ENCODE measurements at places on chromosomes 2 and 18. TPM values are rescaled to one million over a fixed set of nuclear protein-coding genes. Genes with fewer than 3 reads are reported as not detected.

TMEM17 gene
- total RNA-seq, result 1.7 TPM

REG3A gene
- not detected for total RNA-seq

TLX2 gene
- total RNA-seq, result not detected

FBXO48 gene
- total RNA-seq, result 1.6 TPM

CDK15 gene
- not detected for total RNA-seq

PHLPP1 gene
- total RNA-seq, result 47.3 TPM

FKBP1B gene
- total RNA-seq, result 31.1 TPM

ITGB6 gene
- total RNA-seq, result not detected

C2orf72 gene
- 5.4 TPM for total RNA-seq

TMEM178A gene
- total RNA-seq, result 4.8 TPM

GRCh38 chr2:238597638-238598528 lies 171.2 kb downstream of the ASB1 start:
- no peak overlapping the region for H3K27ac ChIP-seq
- peaks cover 3% of the 10 kb centered on the region for H3K4me1 ChIP-seq
- H3K4me3 ChIP-seq, result no peak overlapping the region
- H3K27me3 ChIP-seq, result peaks cover 2% of the 10 kb centered on the region

- peaks cover 5% of the 10 kb centered on the region for H3K27me3 ChIP-seq
- H3K4me3 ChIP-seq, result no peak overlapping the region
- no peak for DNase-seq
- H3K27ac ChIP-seq, result no peak overlapping the region
- no peaks in the 10 kb centered on the region for H3K36me3 ChIP-seq
- H3K4me1 ChIP-seq, result peaks cover 37% of the 10 kb centered on the region
Measured at GRCh38 chr2:172464400-172465129, 37.2 kb downstream of the ITGA6 start.

DNA sequence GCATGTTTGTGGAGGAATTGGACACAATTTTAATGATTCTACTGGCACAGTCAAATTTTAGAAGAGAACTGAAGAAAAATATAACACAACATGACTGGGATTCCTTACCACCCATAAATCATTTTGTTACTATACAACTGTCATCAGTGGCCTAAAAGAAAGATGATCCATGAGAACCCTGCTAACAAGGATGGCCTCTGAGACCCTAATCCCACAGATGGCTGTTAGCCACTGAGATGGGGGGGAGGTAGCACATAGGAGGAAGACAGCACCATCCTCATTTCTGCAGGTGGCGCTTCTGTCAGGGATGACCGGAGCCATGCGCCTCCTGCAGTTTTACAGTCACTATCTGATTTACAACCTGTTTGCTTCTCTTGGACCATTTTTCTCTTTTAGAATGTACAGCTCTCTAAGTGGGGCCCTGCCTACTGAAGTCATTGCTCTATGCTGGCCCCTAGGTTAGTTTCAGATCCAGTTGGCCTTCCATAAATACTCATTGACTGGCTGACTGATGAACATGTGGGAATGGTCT lies 279.8 kb downstream of the NAPG start:
- no peak overlapping the region for H3K27ac ChIP-seq
- H3K27me3 ChIP-seq, result no peaks in the 10 kb centered on the region
- no peak overlapping the region for H3K4me3 ChIP-seq
- no peaks in the 10 kb centered on the region for H3K4me1 ChIP-seq

DNA sequence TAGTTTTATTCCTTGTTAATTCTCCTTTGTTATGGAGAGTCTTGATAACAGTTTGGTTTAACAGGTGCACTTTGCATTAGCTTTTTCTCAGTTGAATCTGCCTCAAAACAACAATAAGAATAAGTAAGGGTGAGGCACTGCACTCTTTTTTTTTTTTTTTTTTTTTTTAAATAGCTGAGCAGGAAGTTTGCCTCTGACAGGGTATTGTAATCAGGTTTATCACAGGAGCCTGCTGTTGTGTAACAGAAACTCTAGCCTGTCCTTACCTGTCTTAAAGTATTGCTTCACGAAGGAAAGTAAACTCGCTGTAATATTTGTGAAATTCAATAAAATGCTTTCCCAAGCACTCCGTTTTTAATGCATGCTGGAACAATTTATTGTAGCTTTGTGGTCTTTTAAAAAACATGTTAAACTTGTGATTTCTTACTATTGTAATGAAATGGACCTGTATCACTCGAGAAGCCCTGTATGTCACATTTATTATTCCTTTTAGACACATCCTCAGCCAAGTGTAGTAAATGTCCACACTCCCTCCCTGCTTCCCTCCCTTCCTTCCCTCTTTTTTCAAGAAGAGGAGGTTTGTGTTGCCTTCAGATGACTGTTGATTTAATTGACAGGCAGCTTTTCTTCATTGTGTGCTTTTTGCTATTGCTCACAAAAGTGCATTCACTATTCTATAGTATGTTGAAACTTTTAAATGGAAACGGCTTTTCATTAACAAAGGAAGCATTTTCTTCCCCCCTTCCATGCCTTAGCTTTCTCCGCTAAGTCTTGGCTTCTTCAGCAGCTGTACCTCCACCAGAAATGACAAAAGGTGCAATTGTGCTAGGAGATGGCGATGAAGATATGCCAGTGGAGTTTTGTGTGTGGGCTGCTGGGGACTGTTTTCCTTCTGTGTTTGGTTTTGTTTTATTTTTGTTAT lies 52.7 kb downstream of the TAF1B start:
- no peak for DNase-seq
- peaks cover 22% of the 10 kb centered on the region for H3K4me1 ChIP-seq
- H3K27ac ChIP-seq, result peak overlapping the region; percentile 22
- no peaks in the 10 kb centered on the region for H3K27me3 ChIP-seq
- no peak overlapping the region for H3K4me3 ChIP-seq
- H3K36me3 ChIP-seq, result no peaks in the 10 kb centered on the region

GRCh38 chr18:48831113-48831759 lies 119.5 kb downstream of the SMAD7 start:
- H3K27me3 ChIP-seq, result peaks cover 4% of the 10 kb centered on the region
- no peak overlapping the region for H3K27ac ChIP-seq
- no peaks in the 10 kb centered on the region for H3K36me3 ChIP-seq
- DNase-seq, result no peak
- peaks cover 64% of the 10 kb centered on the region for H3K4me1 ChIP-seq
- H3K4me3 ChIP-seq, result no peak overlapping the region

DNA sequence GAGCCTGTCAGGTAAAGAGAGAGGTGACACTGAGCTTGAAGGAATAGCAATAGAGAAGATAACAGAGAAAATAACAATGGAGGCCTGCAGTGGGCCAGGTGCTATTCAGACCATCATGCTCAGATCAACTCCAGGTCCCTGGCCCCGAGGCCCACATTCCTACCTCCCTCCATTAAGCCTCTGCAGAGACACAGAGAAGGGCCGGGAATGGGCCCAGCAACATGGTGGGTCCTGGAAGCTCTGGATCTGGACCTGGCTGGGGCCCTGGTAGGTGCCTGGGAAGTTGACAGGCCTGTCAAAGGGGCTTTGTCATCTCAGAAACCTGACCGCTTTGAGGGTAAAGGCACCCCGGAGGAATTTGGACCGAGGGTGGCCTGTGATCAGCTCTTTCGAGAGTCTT lies 159.7 kb upstream of the GLI2 start:
- peaks cover 17% of the 10 kb centered on the region for H3K27me3 ChIP-seq
- no peak overlapping the region for H3K4me3 ChIP-seq
- H3K27ac ChIP-seq, result peak overlapping the region; percentile 61
- H3K36me3 ChIP-seq, result peaks cover 6% of the 10 kb centered on the region
- DNase-seq, result no peak

DNA sequence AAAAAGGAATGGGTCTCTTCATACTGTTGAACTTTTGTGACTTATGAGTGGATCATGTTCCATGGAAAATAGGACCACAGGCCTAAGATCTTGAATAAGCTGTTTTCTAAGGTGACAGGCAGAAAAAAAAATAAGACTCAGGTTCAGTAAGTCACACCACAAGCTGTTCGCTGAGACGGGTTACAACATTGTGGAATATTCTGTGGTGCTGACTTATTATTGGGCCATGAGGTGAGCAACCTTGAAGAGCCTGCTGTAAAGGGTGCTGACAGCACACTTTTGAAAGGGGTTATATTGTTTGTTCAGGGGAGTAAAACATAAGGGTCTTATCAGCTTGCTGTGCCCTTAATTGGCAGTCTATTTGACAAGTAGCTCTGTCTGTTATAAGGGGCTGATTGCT lies 439.8 kb upstream of the SLC14A2 start:
- H3K4me1 ChIP-seq, result no peaks in the 10 kb centered on the region
- no peak for DNase-seq

DNA sequence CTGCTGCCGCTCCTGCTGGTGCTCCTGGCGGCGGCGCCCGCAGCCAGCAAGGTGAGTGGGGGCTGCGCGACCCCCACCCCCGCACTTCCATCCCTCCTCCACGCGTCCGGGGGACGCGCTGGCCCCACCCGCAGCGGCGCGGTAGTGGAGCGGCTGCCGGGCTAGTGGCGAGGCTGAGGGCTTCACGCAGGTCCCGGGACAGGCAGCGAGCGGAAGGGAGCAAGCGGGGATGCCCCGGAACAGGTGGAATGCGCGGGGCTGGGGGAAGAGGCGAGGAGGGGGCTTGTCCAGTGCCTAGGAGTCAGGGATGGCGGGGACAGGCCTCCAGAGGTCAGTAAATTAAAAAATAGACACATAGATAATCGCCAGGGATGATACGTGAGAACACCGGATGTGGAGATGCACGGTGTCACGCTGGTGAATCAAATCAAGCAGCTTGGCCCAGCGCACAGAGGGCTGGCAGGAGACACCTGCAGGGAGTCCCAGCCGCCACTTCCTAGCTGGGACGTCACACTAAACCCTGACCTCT lies 403 bp downstream of the COL4A3 start:
- peak overlapping the region; percentile 61 for H3K4me3 ChIP-seq
- H3K27me3 ChIP-seq, result peaks cover 17% of the 10 kb centered on the region
- no peak overlapping the region for H3K27ac ChIP-seq
- no peaks in the 10 kb centered on the region for H3K36me3 ChIP-seq

DNA sequence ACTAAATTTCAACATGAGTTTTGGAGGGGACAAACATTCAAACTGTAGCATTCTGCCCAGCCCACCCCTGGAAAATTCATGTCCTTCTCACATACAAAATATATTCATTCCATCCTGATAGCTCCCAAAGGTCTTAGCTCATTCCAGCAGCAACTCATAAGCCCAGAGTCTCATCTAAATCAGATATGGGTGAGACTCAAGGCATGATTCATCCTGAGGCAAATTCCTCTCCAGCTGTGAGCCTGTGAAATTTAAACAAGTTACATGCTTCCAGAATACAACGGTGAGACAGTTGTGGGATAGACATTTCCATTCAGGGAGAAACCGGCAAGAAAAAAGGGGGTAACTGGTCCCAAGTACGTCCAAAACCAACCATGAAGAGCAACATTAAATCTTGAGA lies 43.5 kb upstream of the FAHD2A start:
- no peaks in the 10 kb centered on the region for H3K4me1 ChIP-seq
- H3K4me3 ChIP-seq, result no peak overlapping the region
- no peak overlapping the region for H3K27ac ChIP-seq
- no peak for DNase-seq
- peaks cover 8% of the 10 kb centered on the region for H3K27me3 ChIP-seq

DNA sequence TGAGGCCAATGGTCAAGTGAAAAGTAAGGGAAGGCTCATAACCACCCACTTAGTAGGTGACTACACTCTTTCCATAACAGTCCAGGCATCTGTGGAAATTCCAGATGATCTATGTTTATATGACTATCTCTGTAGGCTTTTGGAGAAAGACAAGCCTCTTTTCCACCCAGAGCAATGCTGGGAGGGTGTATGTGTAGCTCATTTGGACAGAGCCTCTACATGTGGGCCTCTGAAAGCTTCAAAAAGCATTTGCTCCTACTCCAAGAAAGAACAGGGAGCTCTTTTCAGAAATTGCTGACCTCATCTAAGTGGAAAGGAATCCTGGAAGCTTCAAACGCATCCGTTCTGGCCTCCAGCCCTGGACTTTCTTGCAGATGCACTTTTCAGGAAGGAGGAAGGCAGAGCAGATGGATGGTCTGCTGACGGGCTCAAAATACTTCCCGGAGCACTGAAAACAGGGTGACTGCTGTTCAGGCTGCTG lies 308.7 kb downstream of the LRATD1 start:
- no peak overlapping the region for H3K27ac ChIP-seq
- no peak for DNase-seq
- H3K4me1 ChIP-seq, result no peaks in the 10 kb centered on the region
- peaks cover 5% of the 10 kb centered on the region for H3K36me3 ChIP-seq
- no peak overlapping the region for H3K4me3 ChIP-seq
- no peaks in the 10 kb centered on the region for H3K27me3 ChIP-seq

GRCh38 chr2:162967147-162967546 lies 128.6 kb upstream of the KCNH7 start:
- DNase-seq, result no peak
- no peaks in the 10 kb centered on the region for H3K36me3 ChIP-seq
- H3K27ac ChIP-seq, result no peak overlapping the region
- no peaks in the 10 kb centered on the region for H3K4me1 ChIP-seq

DNA sequence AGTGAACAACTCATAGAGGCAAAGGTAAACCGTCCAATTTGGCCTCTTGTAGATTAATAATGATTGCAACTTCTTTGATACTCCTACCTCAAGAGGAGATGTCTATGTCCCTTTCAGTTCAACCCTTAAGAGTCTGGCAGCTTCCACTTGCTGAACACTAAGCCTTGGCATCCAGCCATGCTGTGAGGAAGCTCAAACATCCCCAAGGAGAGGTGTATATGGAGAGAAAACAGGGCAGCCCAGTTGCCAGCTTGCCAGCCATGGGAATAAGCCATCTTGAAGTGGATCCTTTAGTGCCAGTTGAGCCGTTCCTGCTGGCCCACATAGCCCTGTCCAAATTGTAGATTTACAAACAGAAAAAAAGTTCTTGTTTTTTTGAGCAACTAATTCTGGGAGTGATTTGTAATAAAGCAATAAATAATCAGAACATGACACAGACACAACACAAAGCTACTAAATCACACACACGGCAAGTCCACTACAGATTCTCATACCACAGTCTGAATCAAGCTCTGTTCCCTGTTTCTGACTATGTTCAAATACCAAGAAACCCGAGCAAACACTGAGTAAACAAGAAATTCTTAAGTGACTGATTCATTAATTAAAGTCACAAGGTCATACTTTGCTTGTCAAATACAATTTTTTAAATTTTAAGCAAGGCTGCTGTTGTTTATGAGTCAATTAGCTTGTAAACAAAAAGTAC lies 96.1 kb downstream of the PID1 start:
- no peaks in the 10 kb centered on the region for H3K27me3 ChIP-seq
- H3K4me3 ChIP-seq, result no peak overlapping the region
- no peak for DNase-seq
- H3K4me1 ChIP-seq, result no peaks in the 10 kb centered on the region
- no peak overlapping the region for H3K27ac ChIP-seq

GRCh38 chr2:116733699-116734098 lies 1080.8 kb upstream of the DDX18 start:
- no peaks in the 10 kb centered on the region for H3K4me1 ChIP-seq
- no peak overlapping the region for H3K4me3 ChIP-seq
- H3K36me3 ChIP-seq, result no peaks in the 10 kb centered on the region
- no peak overlapping the region for H3K27ac ChIP-seq
- DNase-seq, result no peak

Measured in endothelial cell (in vitro differentiated cells).